ENCODE measurements at places on chromosomes 5 and 9.
A peak's percentile ranks its signal among the peaks of the same experiment; 100 is the strongest.

DNA sequence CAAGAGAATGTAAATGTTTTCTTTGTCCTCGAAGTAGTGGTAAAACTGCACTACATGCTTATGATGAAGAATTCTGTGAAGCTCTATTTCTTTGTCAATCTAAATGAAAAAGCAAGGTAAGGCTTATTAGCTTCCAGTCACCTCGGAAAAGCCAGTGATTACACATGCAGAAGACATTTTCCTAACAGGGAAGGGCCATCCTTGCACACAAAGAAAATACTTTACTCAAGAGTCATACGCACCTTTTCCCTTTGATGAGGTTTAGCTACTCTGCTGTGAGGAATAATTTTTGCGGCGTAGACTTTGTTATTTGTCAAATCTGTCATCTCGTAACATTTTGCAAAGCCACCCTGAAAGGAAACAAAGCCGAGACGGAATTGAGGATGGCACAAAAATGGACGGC lies 1.1 kb downstream of the PLK2 start:
- no peak for DNase-seq

- peak; percentile 59 for DNase-seq
These were observed 66.4 kb upstream of the FER start for GRCh38 chr5:108681079-108681921.

DNA sequence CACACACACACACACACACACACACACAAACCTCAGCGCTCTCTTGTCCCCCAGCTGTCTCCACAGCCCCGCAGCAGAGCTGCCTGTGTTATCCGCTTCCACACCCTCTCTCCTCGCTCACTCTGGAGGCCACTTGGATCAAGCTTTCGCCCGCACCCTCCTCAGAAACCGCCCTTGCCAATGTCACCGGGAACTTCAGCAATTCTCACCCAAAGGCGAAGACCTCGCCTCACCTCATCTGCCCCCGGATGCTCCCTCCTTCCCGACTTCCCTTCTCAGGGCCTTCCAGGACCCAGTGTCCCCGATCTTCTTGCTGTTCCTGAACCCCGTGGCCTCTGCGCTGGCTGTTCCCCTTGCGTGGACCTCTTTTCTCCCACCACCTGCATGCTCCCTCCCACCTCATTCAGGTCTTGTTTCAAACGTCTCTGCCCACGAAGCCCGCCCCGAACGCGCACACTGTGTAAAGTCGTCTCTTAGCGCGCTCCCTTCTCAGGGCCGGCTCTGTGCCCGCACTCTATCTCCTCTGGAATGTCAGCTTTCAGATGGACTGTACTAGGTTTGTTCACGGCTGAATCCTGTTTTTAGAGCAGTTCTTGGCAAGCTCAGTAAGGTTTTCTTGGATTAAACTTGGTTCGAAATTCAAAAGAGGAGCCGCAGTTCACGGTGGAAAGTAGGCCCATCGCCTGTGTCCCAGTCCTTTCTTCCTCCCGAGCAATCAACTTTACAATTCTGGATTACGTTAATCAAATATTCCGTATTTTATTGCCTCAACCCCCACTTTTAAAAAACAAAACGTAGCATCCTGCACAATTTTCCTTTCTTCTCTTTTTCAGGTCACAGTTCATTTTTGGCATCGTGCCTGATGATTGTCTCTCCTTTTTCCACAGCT lies 1.0 kb upstream of the TRIM7 start:
- DNase-seq = no peak

DNA sequence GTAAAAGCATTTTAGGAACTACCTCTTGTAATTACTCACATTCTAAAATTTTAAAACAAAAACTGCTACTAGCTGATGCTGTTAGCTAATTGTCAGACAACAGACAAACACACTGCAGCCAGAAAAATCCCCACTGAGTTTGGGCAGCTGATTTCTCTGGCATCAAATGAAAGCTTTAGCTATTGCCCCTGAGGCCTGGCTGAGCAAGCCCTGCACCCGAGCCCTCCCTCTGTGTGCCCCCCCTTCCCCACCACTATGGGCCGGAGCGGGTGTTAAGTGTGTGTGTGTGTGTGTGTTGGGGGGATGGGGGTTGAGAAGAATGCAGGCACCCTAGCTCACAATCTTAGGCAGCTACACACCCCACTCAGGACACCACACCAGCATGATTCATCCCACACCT lies 2.4 kb downstream of the NEUROG1 start:
- no peak for DNase-seq

- no peak for DNase-seq
These were observed 127.5 kb upstream of the RETREG1 start for GRCh38 chr5:16744164-16744880.

DNA sequence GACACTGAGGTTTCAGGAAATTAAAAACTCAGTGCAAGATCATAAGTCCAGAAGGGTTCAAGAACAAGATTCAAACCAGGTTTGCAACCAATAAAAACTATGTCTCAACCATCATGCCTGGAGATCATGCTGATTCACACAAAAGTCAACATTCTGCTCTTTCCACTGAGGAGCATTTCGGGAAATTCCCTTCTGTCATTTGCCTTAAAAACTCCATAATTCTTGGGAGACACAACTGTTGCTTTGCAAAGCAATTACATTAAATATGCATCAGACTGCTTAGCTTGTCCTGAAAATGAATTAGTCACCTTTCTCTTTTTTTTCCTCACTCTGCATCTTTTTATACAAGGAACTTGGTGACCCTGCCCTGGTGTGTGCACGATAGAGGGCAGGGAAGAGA lies 275.9 kb upstream of the ZNF462 start:
- no peak for DNase-seq

DNA sequence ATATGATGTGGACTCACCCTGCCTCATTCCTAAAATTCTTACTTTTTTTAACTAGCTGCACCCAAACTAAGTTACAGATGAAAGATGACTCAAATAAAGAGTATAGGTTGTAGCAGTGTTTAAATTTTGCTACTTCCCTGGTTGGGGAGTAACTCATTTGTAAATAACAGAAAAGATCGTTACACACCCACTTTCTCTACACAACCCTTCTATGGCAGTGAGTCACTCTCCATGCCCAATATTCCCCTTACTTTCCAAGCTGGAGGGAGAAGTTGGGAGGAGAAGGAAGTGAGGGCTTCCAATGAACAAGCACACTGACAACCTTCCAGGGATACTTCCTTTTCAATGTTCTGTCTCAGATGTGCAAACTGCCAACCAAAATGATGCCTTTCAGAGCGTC lies 1.9 kb downstream of the RASEF start:
- DNase-seq = no peak

DNA sequence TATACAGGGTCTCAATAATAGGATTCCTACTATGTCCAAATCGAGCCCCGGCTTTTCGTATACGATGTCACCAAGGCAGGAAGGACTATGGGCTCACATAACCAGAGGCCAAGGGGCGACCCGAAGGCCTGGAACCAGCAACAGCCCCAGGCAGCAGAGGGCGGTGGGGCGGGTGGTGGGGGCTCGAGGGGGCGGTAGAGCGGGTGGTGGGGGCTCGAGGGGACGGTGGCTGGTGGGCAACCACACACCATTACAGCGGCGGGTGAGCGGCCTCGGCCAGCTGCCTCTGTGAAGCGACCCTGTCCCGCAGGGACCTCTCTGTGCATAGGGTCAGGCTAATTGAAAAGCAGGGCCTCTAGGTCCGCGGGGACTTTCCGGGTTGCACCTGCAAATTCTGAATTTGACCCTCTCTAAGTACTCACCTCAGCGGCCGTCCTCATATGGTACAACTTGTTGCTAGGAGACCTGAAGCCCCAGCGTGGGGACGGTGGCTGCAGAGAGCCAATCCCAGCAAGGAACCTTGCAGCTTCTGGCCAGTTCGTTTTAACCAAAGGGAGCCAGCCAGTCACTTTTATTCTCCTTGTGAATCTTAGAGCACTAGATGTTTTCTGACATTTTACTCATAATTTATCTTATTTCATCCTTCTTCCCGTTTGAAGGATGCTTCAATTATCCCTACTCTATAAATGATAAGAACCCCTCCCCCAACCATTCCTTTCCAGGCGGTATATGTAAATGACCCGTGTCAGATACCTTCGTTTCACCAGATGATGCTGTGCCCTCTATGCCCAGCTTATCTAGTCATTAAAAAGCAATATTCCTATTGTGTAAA lies at the start of gene NME5:
TSS of gene NME5 (minus strand) at position 480 of the 832 bp plus-strand sequence. CDS start 648 bp downstream, outside the sequence.
- DNase-seq = no peak

GRCh38 chr5:72703876-72704275 lies 112.6 kb upstream of the TNPO1 start:
- no peak for DNase-seq

- no peak for DNase-seq
These were observed 233.0 kb upstream of the SGCD start for GRCh38 chr5:156094001-156094400.

DNA sequence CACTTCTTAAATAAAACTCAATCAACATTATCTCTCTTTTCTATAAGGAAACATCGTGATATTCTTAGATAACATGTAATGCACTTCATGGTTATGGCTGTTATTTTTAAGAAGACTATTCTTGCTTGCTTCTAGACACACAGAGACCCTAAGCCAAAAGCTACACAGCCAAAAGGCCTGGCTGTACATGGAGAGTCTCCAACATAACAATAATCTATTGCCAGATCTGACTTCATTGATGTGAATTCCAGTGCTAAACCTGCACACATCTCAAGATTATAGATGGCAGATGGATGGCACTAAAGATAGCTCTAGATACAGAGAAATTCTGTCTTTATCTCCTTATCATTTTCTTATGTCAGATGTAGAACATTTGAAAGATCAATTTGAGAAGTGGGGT lies 811.6 kb upstream of the ZNF608 start:
- DNase-seq = no peak

- DNase-seq = no peak
These were observed 80.2 kb downstream of the PTPN3 start for GRCh38 chr9:109417585-109418544.

- no peak for DNase-seq
These were observed 103.1 kb upstream of the TSLP start for GRCh38 chr5:110968246-110969005.

DNA sequence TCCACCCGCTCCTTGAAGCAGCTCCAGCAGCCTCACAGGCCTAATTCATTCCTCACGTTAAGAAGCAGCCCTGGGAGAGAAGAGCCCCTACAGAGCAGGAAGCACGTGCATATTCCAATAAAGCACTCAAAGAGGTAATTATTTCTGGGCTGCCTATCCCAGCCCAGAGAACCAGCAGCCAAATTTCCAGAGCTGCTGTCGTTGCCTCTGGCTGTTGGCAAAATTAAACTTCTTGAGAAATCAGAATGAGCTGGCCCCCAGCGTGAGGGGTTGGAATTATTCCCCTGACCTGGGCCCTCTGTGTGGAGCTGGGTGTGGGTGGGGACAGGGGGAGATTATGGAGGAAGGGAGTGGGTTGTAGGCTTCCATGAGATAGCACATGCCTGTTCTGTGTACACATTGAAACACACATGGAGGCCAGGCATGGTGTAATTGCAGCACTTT lies 86.8 kb upstream of the HSPA9 start:
- DNase-seq = no peak

- no peak for DNase-seq
These were observed 320.4 kb upstream of the KLF4 start for GRCh38 chr9:107809871-107810460.

DNA sequence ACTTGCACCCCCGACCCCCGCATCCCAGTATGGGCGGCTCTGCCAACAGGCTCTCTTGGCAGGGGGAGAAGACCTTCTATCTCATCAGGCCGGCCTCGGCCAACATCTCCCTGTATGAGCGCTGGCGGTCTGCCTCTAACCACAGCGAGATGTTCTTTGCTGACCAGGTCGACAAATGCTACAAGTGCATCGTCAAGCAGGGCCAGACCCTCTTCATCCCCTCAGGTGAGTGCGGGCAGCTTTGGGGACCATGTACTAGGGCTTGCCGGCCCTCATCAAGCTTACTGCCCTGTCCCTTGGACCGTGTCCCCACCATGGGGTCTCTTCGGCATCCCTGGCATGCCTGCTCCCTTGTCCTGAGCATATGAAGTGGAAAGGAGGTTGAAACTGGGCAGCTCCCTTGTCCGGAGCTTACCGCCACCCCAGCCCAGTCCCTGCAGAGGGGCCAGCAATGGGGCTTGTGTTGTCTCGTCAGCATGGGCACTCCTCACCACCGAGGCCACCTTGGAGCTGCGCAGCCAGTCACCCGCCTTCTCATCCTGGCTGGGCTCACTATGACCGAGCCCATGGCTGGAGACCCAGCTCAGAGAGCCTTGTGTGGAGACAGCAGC lies 78.1 kb downstream of the PHF2 start:
- DNase-seq = no peak

DNA sequence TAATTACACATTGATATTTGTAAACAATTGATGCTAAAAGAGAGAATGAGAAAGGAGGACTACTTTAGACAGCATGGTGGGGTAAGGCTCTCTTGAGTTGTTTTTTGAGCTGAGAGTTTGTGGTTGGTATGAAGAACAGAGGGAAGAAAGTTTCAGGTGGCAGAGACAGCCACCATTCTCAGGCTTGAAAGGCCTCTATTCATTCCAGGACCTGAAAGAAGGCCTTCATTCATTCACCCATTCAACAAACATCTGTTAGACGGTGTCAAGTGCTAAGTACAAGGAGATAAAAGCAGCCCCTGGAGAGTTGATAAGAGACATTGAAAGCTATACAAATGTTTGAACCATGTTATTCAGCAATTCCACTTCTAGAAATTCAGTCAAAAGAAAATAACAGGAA lies 21.7 kb upstream of the ADAM19 start:
- DNase-seq = no peak

- DNase-seq = no peak
These were observed 40.2 kb downstream of the NDST1 start for GRCh38 chr5:150548123-150548522.

GRCh38 chr5:14850419-14851049 lies 21.0 kb downstream of the ANKH start:
- DNase-seq = no peak

- no peak for DNase-seq
These were observed 4.0 kb upstream of the FOXB2 start for GRCh38 chr9:77015327-77016048.

DNA sequence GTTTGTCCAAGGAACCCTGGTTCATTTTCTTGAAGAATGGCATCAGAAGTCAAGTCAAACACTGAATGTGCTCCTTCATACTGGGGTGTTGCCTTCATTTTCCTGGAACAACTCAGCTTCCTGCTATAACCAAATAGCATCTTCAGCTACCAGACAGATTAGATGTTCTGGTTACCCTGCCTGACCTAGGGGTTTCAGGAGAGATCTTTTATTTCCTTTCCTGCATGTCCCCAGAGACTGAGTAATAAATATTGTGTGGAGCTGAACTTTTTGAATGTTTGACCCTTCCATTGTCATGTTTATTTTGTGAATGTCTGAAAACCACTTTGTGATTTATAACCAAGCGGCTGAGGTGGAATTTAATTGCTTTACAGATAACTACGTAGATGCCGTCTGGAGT lies 147.1 kb downstream of the IRX1 start:
- no peak for DNase-seq

- DNase-seq = no peak
These were observed 23.6 kb downstream of the OR2V2 start for GRCh38 chr5:181170996-181171395.

Data from CD4-positive, CD25-positive, alpha-beta regulatory T cell (primary cell).